Activated CD8-positive, alpha-beta memory T cell treated with anti-CD3 and anti-CD28 coated beads for 1 hour (primary cell): ENCODE measurements at places on chromosomes 7 and 10.
A peak's percentile ranks its signal among the peaks of the same experiment; 100 is the strongest.

GRCh38 chr7:151035026-151035717 lies 6.9 kb downstream of the ABCB8 start:
- no peak for DNase-seq

DNA sequence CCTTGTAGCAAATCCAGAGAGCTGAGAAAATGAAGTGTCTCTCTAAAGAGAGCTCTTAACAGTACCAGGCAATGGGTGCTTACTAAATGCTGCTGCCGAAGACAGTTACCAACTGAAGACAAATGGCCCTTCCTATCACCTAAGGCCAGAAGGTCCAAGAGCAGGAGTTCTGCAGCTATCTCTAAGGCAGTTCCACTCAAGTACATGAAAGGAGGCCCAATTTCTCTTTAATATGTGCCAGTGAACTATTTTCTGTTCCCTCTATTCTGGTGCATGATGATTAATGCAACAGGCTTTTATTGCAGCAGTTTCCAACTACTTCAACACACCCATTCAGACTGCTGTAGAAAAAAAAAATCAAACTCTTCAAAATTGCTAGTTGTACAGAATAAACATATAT lies 122.5 kb downstream of the SLC25A13 start:
- no peak for DNase-seq

DNA sequence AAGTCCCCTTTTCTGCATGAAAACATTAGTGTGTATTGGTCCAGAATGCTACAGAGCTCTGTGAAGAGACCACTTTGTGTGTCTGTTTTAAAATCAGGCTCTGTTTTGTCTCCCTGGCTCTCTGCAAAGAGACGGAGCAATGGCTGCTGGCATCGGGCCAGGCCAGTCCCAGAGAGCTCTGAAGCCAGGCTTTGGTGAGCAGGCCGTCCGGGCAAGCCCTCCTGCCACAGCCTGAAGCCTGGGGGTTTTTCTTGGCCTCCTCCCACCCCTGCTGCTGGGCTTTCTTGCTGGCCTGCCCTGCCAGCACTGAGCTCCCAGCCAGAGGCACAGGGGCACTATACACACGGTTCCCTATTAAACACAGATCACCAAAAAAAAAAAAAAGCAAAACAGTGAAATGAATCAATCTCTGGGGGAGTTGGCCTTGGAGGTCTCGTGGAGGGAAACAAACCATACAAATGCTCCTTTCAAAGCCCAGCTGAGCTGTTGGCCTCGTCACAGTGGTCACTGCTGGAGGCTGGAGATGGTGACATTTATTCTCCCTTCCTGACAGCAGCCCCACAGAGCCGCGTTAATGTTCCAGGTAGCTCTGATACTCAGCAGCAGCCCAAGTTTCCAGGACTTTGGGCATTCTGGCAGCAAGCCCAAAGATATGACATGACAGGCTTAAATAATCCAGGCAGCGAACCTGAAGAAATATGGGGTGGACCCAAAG lies 237.2 kb downstream of the TCF7L2 start:
- no peak for DNase-seq

GRCh38 chr10:42933448-42934340 lies 143.2 kb upstream of the RET start:
- DNase-seq: peak; percentile 24

- DNase-seq: no peak
Observed at GRCh38 chr7:3194501-3195141, 106.4 kb upstream of the SDK1 start.

- no peak for DNase-seq
Observed at GRCh38 chr7:149720372-149721083, 52.9 kb downstream of the ZNF467 start.

DNA sequence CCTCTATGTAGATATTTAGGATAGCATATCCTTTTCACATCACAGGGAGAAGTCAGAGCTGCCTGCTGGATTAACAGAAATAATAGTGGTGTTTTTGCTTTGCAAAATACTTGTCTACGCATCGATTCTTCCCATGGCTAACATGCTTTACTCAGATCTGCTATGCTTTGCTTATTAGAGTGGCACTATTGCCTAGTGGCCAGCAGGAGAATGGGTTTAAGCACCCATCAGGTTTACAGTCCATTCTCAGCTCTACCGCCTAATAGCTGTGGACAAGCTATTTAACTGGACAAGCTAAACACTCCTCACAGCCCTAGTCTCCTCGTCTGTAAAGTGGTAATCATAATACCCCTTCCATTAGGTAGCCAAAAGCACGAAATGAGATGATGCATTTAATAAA lies 218.2 kb upstream of the CCDC6 start:
- no peak for DNase-seq

DNA sequence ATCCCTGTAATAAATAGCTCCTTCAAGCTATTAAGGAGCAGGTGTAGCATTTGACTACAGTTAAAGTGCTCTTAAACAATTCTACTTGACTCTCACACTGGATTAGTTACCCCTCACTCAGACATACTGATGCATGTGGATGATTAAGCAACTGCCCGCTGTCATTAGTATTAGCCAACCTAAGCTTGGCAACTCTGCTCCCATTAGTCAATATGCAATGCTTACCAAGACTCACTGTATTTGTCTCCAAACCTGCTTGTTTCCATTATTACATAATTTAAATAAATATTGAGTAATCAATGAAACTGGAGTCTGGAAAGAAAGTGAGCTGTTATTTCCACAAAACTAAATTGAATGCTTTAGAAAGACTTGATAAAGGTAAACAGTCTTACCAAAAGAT lies 144.0 kb upstream of the ASAH2 start:
- no peak for DNase-seq

GRCh38 chr10:118687472-118687871 lies 67.3 kb downstream of the CACUL1 start:
- DNase-seq: no peak

DNA sequence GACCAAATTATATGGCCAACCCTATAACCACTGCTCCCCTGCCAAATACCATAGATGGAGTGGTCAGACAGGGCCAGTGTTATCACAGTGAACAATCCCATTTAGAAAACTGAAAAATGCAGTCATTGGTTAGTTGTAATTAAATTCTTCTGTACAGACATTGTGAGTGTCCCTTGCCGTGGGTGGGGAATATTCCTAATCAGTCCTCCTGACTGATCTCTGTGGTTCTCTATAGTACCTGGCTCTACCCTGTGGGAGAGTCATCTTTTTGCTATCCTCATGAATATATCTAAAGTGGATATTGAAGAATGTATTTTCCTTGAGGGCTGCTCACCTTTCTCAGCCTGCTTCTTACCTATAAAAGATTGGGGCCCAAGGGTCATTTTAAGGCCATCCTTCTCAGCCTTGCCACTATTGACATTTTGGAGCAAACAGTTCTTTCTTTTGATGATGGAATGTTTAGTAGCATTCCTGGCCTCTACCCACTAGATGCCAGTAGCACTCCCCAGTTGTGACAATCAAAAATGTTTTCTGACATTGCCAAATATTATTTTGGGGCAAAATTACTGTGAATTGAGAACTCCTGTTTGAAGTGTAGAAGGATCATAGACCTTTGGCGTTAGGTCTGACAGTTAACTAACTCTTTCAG lies 110.2 kb downstream of the MAPK8 start:
- no peak for DNase-seq

DNA sequence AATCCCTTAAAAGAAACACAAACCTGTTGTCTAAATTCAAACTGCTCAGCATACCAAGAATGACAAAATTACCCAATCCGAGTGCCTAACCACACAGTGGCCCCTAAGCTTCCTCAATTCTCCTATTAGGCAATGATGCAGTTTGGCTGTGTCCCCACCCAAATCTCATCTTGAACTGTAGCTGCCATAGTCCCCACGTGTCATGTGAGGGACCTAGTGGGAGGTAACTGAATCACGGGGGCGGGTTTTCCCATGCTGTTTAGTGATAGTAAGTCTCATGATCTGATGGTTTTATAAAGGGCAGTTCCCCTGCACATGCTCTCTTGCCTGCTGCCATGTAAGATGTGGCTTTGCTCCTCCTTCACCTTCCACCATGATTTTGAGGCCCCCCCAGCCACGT lies 21.9 kb downstream of the PSAP start:
- DNase-seq: no peak

- no peak for DNase-seq
Observed at GRCh38 chr7:42210333-42210732, 26.7 kb downstream of the GLI3 start.

GRCh38 chr10:54800741-54801421 lies at the start of gene PCDH15:
Gene PCDH15 (minus strand): TSS chr10:54801231. CDS start chr10:54664262, 136,969 bp downstream.
- DNase-seq: no peak

- DNase-seq: no peak
Observed at GRCh38 chr7:5139998-5140397, 50.0 kb upstream of the WIPI2 start.

DNA sequence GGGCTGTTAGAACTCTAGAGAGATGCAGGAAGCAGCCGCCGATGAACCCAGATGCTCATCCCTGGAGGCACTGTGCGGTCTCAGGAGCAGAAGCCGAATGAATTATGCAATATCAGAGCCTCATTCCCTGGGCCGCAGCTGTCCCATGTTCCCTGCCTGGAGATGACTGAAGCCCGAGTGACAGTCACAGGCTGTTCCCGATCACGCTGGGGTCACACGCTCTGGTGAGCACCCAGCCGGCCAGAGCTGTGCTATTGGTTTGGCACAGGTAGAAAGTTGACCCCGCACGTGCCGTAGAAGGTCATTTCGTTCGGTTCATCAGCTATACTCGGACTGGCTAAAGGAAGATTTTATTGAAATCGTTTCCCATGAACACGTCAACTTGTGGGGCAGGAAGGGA lies 140.5 kb upstream of the SH2B2 start:
- DNase-seq: no peak

GRCh38 chr10:78286186-78286585 lies 252.5 kb downstream of the RPS24 start:
- DNase-seq: no peak

- DNase-seq: no peak
Observed at GRCh38 chr10:119670717-119671116, 19.5 kb downstream of the BAG3 start.

GRCh38 chr10:106960812-106961211 lies 203.7 kb downstream of the SORCS1 start:
- no peak for DNase-seq

GRCh38 chr10:130389906-130390305 lies 253.7 kb downstream of the GLRX3 start:
- DNase-seq: no peak

GRCh38 chr7:117194445-117194844 lies 128.4 kb downstream of the WNT2 start:
- DNase-seq: no peak

- DNase-seq: no peak
Observed at GRCh38 chr10:12113627-12114026, 15.8 kb upstream of the SEC61A2 start.

DNA sequence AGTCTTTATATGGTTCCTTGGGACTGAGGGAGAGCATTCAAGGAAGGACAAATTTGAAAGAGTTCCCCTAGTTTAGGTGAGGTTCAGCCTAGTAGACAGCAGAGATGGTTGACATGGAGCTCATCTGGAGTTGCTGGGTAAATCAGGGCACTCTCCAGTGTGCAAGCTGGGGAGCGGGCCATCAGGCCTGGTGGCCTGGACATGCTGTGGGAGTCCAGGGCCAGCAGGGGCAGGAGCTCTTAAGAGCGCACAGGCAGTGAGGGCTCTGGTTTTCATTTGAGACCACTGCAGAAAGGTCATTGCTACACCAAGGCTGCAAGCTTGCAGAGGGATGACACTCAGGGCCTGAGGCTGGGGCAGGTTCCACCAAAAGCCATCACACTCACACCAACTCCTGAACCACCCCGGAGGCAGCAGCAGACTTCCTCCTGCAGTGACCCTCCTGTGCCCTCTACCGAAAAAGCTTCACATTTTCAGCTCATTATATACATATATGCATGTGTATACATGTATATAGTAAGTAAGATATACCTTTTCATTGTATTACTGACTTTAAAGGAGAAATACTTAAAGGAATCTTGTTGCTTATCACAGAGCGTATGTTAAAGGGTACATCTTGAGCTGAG lies 39.5 kb downstream of the STEAP1B start:
- DNase-seq: no peak

- no peak for DNase-seq
Observed at GRCh38 chr7:157685430-157686284, 348.9 kb downstream of the DNAJB6 start.

GRCh38 chr10:18268005-18268404 lies 127.8 kb downstream of the CACNB2 start:
- no peak for DNase-seq

DNA sequence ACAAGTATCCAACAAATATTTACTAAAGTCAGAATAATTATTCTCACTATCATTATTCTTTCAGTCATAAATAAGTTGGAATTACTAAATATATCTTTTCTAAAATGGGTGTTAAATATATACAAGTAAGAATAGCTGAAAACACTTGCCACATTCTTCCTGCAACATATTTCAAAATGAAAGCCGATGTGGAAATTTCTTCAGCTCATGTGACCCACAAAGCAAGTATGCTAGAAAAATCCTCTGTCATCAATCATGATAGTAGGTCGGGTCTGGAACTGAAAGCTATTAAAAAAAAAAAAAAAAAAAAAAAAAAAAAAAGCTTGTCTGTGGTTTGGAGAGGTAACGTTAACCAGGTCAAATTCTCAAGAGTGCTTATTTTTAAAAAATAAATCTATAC lies 344.7 kb downstream of the NEBL start:
- no peak for DNase-seq

- no peak for DNase-seq
Observed at GRCh38 chr7:135650831-135651573, 11.3 kb upstream of the STMP1 start.

GRCh38 chr7:88395715-88396114 lies 89.0 kb upstream of the STEAP4 start:
- DNase-seq: no peak

GRCh38 chr10:71402005-71402404 lies 5.3 kb downstream of the CDH23 start:
- no peak for DNase-seq

GRCh38 chr10:62707810-62708209 lies 96.7 kb upstream of the ADO start:
- DNase-seq: no peak

GRCh38 chr10:56551037-56551436 lies 190.0 kb upstream of the ZWINT start:
- DNase-seq: no peak

DNA sequence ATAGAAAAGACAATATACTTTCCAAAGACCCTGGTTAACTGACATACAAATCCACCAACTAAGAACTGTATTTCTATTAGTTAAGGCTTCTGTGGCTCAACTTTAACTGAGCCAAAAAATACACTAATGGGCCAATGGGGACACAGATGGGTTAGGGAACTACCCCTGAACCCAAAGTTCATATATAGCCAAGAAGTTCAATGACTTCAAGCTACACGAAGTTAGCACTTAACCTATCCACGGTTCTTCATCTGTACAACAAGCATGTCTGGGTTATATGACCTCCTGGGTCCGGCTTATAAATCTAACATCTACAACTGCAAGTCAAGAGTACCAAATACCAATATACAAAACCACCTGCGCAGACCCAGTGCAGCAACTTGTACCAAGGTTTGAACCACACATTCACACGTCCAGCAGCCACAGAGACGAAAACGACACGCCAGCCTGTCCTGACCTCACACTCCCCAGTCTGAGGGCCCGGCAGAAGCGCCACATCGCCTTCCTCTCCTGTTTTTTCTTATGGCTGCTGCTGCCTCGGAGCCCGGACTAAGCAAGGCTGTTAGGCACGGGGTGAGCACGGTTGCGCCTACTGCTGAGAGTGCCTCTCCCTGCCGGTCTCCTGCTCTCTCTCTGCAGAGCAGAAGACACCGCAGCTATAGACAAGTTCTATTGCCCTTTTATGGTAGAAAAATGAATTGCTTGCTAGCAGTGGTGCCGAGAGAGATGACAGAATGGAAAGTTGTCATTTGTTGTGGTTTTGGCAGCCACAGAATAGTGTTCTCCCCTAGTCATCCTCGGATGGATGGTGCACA lies 86.3 kb downstream of the RNF216 start:
- peak; percentile 51 for DNase-seq
